NCI-H774 (cell line): ENCODE measurements at places on chromosomes 12 and 14.

DNA sequence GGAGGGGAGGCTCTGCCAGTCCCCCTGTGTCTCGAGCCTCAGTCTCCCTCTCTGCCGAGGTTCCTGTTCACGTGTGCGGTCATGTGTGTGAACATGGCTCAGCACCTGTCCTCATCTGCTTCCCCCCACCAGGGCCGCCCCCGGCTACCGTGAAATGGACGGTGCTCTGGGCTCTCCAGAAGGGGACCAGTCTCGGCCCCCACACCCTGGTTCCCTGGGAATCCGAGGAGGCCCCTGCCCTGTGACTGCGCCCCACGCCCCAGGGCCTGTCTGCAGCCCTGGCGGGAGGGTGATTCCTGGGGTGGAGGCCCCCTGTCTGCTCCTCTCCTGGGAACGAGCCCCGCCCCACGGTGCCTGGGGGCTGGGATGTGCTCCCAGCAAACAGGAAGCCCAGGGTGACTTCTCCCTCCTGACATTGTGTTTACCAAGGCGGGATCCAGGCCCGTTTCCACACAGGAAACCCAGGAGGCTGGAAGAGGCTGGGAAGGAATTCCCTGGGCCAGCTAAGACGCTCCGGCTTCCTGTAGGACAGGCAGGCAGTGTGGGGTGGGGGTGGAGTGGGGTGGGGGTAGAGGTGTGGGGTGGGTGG, 46.6 kb downstream of the KIF26A start:
- DNase-seq, result no peak

- DNase-seq, result no peak
These were observed 163.4 kb upstream of the TMEM260 start for GRCh38 chr14:56416213-56416612.

- DNase-seq, result no peak
These were observed 123.7 kb upstream of the MDM1 start for GRCh38 chr12:68455691-68456345.

- no peak for DNase-seq
These were observed 229.8 kb downstream of the ALX1 start for GRCh38 chr12:85509857-85510256.

GRCh38 chr12:18454330-18454729, 193.0 kb downstream of the PIK3C2G start:
- no peak for DNase-seq

DNA sequence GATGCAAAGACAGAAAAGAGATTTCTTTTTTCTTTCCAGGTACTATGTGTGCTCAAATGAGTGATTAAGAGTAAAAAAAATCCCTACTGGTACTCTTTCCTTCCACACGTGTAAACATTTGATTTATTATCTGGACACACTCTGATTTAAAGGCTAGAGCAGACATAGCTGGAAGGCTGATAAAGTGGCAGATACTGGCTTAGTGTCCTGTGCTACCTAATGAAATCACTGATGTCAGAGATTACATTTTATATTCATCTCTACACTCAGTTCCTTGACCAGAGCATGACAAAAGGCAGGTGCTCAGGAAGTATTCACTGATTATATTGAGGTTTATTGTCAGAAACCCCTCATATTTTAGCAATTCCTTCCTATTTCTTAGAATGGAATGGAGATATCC, 136.6 kb upstream of the SLC38A2 start:
- no peak for DNase-seq
